Panc1 (cell line): ENCODE measurements at places on chromosomes 1 and 21. TPM values are rescaled to one million over a fixed set of nuclear protein-coding genes. Genes with fewer than 3 reads are reported as not detected.

- H3K36me3 ChIP-seq, result no peaks in the 10 kb centered on the region
- no peaks in the 10 kb centered on the region for H3K4me1 ChIP-seq
- no peak for DNase-seq
- H3K27ac ChIP-seq, result no peak overlapping the region
- H3K27me3 ChIP-seq, result no peaks in the 10 kb centered on the region
Measured at GRCh38 chr1:58768971-58769808, 14.7 kb downstream of the JUN start.

CFAP57 gene
- total RNA-seq, result 0.69 TPM

- no peaks in the 10 kb centered on the region for H3K4me1 ChIP-seq
- H3K27me3 ChIP-seq, result no peaks in the 10 kb centered on the region
- H3K4me3 ChIP-seq, result no peak overlapping the region
- H3K36me3 ChIP-seq, result no peaks in the 10 kb centered on the region; the same call in 1 of the 2 replicates
- DNase-seq, result peak; percentile 52
Measured at GRCh38 chr1:203702130-203702577, 62.8 kb upstream of the LAX1 start.

- no peaks in the 10 kb centered on the region for H3K27me3 ChIP-seq
- H3K4me1 ChIP-seq, result 0 out of 2 replicates have a peak, but pooled peaks cover 4% of the 10 kb centered on the region
- no peaks in the 10 kb centered on the region for H3K36me3 ChIP-seq
- no peak for DNase-seq
- H3K27ac ChIP-seq, result no peak overlapping the region
Measured at GRCh38 chr1:150283260-150283659, 906 bp downstream of the CIART start.

DNA sequence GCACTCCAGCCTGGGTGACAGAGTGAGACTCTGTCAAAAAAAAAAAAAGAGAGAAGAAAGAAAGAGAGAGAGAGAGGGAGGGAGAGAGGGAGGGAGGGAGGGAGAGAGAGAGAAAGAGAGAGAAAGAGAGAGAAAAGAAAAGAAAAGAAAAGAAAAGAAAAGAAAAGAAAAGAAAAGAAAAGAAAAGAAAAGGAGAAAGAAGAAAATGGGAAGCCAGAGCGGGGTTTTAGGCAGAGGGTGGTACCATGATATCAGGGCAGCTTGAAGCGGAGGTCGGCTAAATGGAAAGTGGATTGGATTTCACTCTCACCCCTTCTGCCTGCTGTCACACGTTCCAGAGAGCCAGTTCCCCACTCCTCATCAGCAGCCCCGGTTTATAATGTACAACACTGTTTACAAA is 1.9 kb downstream of the TMCO4 start:
- H3K27me3 ChIP-seq, result no peaks in the 10 kb centered on the region
- DNase-seq, result no peak
- H3K36me3 ChIP-seq, result no peaks in the 10 kb centered on the region
- H3K4me3 ChIP-seq, result no peak overlapping the region
- peaks cover 5% of the 10 kb centered on the region for H3K4me1 ChIP-seq
- H3K27ac ChIP-seq, result no peak overlapping the region

GRCh38 chr21:33268737-33269441 is 2.7 kb downstream of the IL10RB start:
- no peak overlapping the region for H3K27ac ChIP-seq
- H3K36me3 ChIP-seq, result no peaks in the 10 kb centered on the region
- H3K4me1 ChIP-seq, result 0 out of 2 replicates have a peak, but pooled peaks cover 2% of the 10 kb centered on the region
- H3K4me3 ChIP-seq, result no peak overlapping the region

GJA5 gene
- not detected for total RNA-seq
